ENCODE measurements at places on chromosomes 2 and 18.

DNA sequence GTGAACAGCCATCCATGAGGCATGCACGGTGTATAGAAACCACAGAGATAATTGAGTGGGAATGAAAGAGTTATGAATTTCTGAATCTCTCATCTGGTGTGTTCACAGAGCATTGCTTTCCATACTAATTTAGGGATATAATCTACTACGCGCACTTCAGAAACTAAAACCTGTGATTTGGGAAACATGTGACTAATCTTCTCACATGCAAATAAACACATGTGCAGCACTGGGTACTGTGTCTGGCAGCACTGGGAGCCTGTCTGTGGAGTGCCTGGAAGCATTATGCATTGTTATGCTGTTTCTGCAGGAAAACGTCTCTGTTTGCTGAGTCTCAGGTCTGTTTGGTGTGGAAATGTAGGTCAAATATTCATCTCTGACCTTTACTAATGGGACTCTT is 287.3 kb downstream of the CMPK2 start:
- DNase-seq: no peak

- DNase-seq: no peak
Observed at GRCh38 chr2:204250692-204251091, 294.6 kb upstream of the PARD3B start.

GRCh38 chr2:23660237-23660636 is 266.7 kb downstream of the ATAD2B start:
- DNase-seq: no peak

DNA sequence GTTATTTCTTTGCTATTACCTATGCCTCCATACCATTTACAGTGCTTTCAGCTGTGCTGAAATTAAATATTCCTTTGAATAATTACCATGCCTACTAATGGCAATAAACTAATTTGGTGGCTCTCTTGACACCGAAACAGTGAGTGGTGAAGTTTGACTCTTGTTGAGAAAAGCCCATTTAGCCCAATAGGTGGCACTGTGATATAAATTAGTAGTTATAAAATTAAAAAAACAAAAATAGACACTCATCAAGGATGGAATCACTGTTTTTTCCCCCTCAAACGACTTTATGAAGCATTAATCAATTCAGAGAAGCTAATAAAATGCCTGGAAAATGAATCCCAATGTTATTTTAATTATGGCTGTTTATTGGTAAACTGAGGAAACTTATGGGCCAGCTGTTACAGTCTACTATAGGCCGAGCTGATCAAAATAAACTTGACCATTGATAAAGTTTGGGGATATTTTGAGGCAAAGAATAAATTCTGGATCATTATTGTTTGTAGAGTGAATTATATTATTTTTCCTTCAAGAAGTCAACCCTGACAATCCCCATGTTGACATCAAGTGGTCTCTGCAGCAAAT is 339.6 kb downstream of the TRIB2 start:
- no peak for DNase-seq

GRCh38 chr2:41854227-41854626 is 193.6 kb upstream of the PKDCC start:
- DNase-seq: no peak
